ENCODE measurements at places on chromosomes 2 and 18.

- DNase-seq: no peak
These were observed at the start of gene RAD51AP2 for GRCh38 chr2:17518212-17519154. RAD51AP2 (minus strand) TSS chr2:17518440; CDS start chr2:17518415, 25 bp downstream.

DNA sequence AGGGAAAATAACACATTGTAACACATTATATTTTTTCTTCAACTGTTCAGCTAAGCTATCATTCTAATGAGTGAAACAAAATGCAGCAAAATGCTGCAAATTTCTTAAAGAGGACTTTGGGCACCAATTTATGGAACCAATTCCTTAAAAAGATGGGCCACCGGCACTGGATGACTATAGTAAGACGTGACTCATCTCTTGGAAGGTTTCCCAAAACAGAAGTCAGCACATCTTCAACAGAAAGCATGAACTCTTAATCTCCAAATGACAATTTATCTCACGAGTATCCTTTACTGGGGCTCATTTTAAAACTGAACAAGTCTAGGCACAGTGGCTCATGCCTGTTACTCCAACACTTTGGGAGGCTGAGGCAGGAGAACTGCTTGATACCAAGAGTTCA, 213.4 kb downstream of the CDH20 start:
- no peak for DNase-seq

- no peak for DNase-seq
These were observed 126.1 kb downstream of the THADA start for GRCh38 chr2:43469713-43470112.

- DNase-seq: no peak
These were observed 6.8 kb upstream of the PXDN start for GRCh38 chr2:1750933-1751766.

DNA sequence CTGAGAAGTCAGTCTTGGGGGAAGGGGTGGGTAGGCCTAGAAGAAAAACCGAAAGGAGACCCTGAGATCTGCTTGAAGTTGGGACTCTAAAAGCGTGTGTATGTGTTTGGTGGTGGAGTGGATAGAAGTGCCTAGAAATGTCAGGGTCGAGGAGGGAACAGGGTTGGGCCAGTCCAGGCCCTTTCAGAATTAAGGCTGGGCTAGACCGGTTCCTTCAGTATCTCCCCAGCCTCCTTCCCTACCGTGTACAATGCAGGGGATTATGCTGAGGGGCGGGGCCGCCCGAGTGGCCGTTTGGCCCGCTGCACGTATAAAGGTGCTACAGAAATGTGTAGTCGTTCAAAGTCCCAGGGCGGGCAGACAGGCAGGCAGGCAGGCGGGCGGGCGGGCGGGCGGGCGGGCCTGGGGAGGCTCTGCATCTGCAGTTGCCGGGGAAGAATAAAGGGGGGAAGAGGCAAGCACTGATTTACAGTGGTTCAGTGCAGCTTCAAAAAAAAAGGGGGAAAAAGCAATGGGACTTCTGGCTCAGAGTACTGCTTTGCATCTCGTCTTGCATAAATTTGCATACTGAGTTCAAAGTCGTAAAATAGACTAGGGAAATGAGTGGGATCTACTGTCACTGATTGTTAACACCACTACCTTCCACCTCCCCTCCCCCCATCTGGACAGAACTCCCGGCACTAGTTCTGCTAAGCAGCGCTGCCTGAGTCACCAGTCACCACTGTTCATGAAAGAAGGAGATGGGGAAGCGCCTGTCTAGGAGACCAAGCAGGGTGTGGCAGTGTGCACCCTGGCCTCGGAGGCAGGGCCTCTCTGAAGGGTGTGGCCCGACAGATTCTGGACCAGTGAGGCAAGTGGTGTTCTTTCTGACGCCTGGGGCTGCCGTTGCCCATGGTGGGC, 3.6 kb downstream of the IGFBP2 start:
- DNase-seq: no peak

DNA sequence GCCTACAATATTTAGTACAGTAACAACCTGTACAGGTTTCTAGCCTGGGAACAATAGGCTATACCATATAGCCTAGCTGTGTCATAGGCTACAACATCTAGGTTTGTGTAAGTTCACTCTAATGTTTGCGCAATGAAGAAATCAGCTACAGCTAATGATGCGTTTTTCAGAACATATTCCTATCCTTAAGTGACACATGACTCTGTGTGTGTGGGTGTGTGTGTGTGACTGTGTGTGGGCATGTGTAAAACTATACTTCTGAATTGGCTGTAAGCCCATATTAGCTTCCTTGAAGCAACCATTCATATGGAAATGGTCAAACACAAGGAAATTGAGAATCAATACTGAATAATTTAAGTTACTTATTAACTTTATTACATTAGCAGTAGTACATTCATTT, 120.8 kb upstream of the SULT1C3 start:
- no peak for DNase-seq

GRCh38 chr2:8847400-8847799, 10.0 kb upstream of the KIDINS220 start:
- DNase-seq: no peak

- DNase-seq: no peak
These were observed 23.4 kb upstream of the UGP2 start for GRCh38 chr2:63818271-63818670.

DNA sequence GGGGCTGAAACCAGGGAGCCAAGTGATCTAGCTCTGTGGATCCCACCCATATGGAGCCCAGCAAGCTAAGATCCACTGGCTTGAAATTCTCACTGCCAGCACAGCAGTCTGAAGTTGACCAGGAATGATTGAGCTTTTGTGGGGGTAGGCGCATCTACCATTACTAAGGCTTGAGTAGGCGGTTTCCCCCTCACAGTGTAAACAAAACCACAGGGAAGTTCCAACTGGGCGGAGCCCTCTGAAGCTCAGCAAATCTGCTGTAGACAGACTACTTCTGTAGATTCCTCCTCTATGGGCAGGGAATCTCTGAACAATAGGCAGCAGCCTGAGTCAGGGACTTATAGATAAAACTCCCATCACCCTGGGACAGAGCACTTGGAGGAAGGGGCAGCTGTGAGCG, 96.7 kb downstream of the CCDC148 start:
- no peak for DNase-seq

DNA sequence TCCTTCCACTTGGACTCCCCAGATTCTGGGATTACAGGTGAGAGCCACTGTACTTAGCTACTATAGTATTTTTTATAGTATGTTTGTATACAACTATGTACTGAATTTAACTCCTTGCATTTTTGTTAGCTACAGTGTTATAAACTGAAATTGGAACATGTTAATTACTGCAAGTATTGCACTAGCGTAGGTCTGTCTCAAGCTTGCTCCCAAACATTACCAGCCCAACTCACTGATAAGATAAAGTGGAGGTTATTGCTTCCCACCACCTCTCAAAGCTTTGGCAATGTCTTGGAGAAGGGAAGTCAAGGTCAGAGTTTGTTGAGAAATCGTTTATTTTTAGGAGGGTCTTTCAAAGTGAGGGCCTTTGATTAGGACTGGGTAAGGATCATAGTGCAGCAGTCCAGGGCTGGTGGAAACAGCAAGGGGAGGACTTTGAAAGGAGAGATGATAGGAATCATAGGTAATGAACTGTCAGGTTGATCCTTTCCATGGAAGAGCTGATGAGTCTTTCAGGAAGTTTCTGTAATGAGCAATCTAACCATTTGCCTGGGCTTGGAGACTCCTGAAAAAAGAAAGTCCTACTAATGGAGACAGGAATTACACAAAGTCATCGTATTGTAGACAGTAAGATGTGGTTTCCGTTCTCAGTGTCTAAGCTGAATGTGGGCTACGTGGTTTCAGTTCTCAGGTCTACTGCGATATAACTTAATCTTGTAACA, 257.1 kb downstream of the MYO3B start:
- DNase-seq: no peak

DNA sequence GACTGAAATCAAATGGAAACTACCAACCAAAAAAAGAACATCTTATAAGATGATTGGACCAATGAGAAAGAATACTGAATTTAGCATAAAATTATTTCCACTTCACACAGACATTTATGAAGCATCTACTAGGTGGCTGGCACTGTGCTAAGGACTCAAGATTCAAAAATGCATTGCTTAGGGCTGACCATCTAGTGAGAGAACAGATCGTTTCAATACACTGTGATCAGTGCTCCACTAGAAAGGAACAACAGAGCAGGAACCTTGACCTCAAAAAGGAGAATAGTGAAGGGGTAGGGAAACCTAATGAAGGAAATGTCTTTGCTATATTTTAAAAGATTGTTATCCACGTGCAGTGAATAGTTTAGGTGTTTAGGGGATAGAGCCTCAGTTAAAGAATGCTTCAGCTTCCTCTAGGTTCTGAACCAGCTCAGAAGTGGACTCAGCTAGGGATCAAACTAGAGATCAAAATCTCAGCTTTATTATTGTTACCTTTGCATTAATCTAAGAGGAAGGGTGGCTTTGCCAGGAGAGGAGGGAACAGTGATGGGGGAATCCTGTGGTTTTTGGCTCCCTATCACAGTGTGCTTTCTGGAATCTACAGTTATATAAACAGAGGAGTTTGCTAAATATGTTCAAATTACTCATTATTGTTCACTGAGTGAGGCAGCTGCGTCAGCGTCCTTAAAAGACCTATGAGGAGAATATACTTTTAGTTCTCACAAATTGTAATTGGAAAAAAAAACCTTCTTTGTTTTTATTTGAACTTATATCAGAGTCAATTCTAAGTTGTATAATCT, 16.2 kb upstream of the BBS5 start:
- no peak for DNase-seq

DNA sequence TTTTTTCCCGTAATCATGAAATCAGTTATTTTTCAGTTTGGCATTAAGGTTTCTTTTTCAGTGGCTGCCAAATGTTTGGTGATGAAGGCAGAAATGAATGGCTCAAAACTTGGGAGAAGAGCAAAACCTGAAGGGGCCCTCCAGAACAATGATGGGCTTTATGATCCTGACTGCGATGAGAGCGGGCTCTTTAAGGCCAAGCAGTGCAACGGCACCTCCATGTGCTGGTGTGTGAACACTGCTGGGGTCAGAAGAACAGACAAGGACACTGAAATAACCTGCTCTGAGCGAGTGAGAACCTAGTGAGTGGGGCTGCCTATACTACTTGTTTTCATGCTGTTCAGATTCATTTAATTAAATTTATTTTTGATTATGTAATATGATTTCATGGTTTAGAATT, 29.2 kb upstream of the MSH2 start:
- DNase-seq: no peak

DNA sequence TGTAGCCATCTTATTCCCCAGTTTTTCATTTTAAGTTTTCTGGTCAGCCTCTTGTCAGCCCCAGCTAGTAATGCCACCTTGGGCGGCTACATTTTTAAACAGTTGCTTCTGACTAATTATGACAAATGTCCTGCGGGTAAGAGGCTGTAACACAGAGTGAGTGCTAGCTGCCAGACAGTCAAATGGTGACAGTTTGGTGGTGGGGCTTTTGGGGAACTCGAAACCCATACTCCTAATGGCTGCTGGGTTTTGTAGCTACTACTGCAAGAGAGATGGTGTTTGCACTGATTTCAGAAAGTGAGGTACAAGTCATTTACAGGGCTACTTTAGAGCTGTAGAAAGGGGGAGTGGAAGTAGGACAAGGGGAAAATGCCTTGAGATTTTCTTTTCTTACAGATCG, 48.2 kb downstream of the ZCCHC2 start:
- DNase-seq: no peak

DNA sequence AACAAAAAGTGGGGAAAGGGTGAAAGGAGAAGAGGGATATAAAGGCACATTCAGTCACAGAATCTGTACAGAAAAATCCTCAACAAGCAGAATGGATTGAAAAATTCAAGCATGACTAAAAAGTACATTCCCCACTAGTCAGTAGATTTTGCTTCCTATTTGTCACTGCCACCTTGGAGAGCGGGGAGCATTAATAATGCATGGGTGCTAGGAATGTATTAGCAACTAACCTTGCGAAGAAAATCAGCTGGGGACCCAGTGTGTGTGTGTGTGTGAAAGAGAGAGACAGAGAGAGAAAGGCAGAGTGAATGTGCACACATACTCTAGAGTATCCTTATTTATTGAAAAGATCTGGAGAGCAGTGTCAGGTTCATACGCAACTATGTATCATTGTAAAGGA, 968.7 kb upstream of the ZEB2 start:
- no peak for DNase-seq

DNA sequence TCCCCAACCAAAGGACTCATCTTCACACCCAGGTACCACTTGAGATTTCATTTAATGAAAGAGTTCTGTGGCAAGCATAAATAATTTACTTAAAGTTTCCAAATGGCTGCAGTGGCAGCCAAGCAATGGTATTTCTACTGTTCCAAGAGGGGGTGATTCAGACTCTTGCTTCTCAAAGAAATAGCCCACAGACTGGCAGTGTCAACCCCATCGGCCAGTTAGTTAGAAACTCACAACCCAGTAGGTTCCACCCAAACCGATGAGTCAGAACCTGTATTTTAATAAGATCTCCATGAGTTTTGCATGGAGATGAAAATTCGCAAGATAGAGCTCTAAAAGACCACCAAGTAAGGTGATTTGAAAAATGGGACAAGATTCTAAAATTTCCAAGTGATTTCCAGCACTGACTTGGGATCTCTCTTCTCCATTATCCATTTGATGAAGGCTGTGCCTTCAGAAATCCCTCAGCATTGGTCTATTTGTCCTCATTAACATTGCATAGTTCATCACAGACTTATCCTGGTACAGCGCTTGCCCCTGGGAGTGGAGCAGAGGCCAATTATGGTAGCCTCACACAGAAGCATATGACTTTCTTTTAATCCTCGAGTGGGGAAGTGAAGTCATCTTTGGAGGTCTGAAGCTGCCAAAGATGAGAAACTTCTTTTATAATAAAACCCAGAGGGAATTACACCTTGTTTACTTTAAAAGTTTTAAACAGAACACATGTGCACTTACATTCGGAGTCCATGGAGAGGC, 361.4 kb upstream of the ID2 start:
- DNase-seq: no peak

GRCh38 chr18:35060122-35060815, 19.1 kb downstream of the MAPRE2 start:
- DNase-seq: no peak

GRCh38 chr2:105496271-105496670, 97.4 kb upstream of the FHL2 start:
- DNase-seq: no peak

GRCh38 chr2:136384531-136385303, 266.8 kb upstream of the CXCR4 start:
- DNase-seq: peak; percentile 26

DNA sequence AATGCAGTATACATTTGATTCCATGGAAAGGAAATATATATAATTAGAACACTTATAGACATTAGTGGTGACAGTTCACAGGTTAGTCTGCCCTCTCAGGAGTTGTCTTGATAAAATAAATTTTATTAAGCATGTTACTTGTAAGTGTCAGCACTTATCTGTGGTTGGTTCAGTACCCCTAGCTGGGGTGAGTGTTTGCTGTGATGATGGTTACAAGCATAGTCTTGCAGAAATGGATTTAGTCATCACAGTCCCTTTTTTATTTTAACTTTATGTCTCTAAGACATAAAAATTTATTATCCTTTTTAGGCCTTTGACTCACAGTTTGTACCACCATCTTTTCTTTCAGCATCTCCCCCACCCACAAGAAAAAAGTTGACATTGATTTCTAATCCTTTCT, 52.1 kb downstream of the NCK2 start:
- no peak for DNase-seq

DNA sequence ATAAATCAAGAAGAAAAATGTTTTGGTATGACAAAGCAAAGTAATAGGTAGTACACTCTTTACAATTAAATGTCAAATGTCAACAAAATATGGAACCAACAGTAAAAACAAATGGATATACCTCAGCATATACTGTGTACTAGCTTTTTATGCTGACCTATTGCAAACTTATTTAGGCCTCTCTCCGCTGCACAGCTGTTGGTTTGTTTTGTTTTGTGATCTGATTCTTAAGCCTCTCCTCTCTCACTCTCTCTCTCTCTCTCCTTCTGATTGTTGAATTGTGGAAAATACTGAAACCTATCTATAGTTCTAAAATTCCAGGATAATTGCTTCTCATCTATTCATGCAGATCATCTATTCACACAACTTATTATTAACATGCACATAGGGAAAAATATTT, 154.9 kb upstream of the ARHGAP28 start:
- DNase-seq: no peak
